ENCODE measurements at places on chromosomes 13 and 19.
A peak's percentile ranks its signal among the peaks of the same experiment; 100 is the strongest.

- no peak for DNase-seq
Observed at GRCh38 chr13:76638882-76639281, 247.3 kb downstream of the KCTD12 start.

DNA sequence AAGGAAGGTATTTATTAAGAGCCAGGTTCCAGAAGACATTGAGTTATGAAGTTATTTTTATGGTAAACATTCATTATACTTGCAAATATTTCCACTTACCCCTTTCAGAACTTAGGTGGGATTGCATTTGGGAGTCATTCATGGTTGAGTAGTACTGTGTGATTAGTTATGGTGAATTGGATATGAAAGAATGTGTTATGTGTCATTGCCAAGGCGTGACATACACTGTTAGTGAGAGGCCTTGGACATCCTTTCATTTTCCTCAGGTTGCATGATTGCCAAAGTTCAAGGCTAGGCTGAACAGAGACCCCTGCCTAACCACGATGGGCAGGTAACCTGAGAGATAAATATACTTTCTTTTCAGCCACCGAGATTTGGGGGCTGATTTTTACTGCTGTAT lies 40.9 kb upstream of the MYO16 start:
- no peak for DNase-seq

DNA sequence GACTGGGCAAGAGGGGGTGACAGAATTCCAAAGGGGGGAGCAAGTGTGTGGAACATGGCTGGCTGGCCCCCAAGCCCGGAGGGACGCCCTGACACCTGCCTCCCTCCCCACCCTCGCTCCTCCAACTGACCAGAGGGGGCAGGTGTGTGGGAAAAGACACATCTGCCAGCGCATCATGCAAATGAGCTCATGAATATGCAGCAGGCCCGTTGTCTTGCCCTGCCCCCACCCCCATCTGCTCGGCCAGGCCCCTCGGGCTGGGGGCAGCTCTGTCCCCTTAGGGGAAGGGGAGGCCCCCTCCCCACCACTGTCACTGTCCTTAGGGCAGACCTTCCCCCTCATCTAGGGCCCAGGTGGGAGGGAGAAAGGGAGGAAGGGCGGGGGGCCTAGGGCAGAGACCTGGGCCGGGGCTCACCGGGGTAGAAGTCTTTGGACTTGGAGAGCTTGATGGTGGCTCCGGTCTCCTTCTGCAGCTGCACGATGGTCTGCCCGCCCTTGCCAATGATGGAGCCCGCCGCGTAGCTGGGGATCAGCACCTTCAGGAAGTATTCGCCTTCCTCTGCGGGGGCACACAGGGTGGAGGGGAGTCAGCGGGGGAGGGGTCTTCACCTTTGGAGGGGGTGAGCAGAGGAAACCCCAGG lies 12.9 kb downstream of the NOVA2 start:
- DNase-seq, result no peak

DNA sequence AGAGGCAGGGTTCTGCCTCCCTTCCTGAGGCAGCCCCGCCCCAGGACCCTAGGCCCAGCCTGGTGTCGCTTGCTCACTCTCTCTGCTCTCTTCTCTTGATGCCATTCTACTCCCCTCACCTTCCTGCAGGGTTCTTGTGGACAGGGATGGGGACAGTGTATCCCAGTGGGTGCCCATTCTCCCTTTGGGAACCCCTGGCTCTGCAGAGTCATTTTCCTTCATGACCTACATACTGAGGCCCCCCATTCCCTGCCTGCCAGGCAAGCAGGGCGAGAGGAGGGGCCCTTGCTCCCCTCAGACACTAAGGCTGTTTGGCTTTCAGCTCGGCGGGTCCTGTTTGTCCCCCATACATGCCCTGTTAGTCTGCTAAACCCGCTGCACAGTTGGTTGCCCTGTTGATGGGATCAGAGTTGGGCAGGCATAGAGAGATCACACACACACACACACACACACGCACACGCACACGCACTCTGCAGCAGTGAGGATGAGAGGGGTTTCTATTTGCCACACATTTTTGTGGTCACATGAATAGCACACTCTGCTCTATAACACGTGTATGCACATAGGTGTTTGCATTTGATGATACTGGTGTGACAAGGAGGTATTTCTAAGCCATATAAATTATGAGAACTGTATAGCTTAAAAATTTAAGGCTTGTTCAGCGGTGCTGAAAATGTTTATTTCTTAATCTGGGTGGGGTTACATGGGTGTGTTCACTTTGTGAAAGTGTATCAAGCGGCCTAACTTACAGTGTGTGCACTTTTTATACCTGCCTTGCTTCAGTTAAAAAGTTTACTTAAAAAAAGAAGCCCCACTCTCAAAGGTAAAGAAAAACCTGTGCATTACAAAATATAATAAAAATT lies 20.3 kb downstream of the NFIX start:
- DNase-seq, result no peak

DNA sequence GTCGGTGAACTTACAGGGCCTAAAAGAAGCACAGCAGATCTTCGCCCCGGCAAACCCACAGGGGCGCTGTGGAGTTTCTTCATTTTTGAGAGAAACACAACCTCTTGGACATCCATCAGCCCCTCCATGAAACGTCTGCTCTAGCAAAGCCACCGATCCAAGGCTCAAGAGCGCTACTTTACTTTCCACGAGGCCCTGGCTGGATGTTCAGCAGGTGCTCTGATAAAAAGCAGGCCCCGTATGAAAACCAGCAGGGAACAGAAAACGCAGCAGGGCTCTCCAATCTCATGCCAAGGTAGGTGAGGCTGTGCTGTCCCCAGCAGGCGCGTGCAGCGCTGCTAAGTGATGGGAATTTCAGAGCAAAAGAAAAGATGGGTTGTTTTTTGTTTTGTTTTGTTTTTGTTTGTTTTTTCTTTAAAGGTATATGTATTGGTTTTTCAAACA lies 86.7 kb downstream of the IRS2 start:
- no peak for DNase-seq

DNA sequence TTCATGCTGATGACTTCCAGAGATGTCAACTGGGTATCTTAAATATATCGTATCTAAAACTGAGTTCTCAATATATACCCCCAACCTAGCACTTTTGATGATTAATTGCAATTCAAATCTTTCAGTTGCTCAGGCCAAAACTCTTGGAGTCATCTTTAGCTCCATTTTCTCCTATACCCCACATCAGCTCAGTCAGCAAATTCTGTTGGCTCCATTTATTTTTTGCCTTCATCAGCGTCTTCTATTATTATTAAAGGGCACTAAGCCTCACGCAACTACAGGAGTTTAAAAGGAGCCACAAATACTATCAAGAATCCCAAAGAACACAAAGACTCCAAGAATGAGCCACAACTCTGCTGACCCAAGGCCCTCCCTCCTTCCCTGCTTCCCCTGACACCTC lies 134.9 kb downstream of the KCTD12 start:
- no peak for DNase-seq

GRCh38 chr19:29668746-29669609 lies 3.7 kb downstream of the PLEKHF1 start:
- peak; percentile 27 for DNase-seq

GRCh38 chr19:49875857-49876421 lies 1.2 kb downstream of the AKT1S1 start:
- DNase-seq, result peak; percentile 62

DNA sequence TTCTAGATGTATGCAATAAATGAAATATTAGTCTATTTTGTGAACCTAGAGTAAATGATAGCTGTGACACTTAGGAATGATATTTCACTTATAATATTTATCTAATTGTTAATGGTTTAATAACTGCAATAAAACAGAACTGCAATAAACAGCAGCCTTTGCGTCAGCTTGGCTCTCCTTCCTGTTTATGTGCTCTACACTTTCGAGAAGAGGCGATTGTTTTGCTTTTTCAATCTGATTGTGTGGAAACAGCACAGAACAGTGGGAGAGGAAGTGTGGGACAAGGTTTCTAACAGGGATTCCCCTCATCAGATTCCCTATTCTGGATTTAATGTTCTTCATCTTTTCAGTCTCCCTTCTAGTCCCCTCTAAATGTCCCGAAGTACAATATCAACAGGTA lies 17.3 kb upstream of the TRPC4 start:
- no peak for DNase-seq

GRCh38 chr13:44402899-44403445 lies 29.3 kb downstream of the SERP2 start:
- no peak for DNase-seq

- DNase-seq, result no peak
Observed at GRCh38 chr19:35427187-35427586, 20.9 kb upstream of the FFAR2 start.

DNA sequence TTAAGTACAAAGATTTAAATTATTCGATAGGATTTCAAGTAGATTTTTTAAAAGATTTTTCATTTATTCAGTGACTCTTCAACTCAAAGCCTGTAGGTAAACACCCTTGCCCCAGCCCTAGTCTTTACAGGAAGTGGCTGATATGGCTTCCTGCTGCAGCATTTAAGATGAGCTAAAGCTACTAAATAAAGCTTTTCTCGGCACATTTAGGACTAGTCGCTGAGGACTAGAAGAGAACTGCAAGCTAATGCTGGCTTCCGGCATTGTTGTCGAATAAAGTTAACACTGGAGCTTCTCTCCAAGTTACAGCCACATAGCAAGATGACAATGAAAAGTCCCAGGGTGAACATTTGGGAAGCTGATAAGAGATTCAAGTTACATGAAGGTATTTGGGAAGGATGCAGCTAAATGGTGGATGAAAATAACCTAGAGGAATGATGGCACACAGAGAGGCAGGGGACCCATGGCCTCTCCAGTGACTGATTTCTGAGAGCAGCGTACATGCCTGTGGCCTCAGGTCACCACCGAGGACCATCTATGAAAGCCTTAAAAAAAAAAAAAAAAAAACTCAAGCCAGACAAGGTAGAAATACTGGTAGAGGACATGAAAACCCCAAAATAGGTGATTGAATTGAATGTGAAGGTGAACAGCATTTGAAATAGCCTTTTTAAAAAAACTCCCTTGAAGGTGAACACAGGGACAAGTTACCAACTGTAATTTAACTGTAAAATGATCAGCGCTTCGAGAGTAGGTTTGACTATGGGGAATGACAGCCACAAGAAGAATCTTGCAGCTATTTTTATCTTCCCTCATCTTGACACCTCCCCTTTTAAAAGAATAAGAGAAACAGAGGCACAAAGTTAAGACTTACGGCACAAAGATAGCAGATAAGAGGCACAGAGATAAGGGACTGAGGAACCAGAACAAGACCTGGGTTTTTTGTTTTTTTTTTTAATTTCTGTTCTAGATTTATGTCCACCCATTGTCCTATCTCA lies 155.4 kb downstream of the DCT start:
- no peak for DNase-seq

GRCh38 chr13:42039457-42039945 lies 8.9 kb upstream of the DGKH start:
- no peak for DNase-seq

DNA sequence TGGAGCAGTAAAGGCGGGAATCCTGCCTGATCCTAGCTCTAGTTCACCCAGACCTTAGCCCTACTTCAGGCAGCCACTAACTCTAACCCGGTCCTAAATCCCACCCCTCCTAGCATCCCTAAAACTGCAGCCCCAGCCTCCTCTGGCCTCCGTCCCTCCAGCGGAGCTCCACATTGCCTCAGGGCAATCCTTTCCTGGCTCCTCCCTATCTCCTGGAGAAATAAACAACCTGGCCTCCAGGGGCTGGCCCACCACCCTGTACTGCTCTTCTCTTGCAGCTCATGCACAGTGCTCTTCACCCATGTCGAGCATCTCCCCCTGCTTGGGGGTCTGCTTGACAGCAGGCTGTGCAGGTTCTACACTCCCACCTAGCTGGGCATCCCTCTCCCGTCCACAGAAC lies 6.7 kb downstream of the POU2F2 start:
- DNase-seq, result no peak

DNA sequence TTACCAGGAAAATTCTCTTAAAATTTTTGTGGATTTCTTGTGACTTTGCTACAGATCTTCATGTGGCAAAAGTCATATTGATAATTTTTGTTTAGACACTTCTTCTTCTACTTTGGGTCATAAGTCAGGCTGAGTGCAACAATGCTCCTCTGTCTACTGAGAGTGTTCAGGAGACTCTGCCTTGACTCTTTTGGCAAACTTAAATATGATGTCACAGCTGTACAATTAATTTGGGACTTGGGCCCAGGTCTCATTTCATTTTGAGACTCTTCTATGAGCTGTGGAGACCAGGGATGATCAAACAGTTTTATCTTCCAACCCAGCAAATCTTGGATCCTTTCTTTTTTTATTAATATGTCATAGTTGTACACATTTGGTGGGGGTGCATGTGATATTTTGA lies 19.7 kb upstream of the IPO5 start:
- DNase-seq, result no peak

GRCh38 chr19:56174086-56174485 lies 1.7 kb upstream of the GALP start:
- no peak for DNase-seq

- DNase-seq, result no peak
Observed at GRCh38 chr19:52336791-52337381, 843 bp downstream of the ZNF610 start.

DNA sequence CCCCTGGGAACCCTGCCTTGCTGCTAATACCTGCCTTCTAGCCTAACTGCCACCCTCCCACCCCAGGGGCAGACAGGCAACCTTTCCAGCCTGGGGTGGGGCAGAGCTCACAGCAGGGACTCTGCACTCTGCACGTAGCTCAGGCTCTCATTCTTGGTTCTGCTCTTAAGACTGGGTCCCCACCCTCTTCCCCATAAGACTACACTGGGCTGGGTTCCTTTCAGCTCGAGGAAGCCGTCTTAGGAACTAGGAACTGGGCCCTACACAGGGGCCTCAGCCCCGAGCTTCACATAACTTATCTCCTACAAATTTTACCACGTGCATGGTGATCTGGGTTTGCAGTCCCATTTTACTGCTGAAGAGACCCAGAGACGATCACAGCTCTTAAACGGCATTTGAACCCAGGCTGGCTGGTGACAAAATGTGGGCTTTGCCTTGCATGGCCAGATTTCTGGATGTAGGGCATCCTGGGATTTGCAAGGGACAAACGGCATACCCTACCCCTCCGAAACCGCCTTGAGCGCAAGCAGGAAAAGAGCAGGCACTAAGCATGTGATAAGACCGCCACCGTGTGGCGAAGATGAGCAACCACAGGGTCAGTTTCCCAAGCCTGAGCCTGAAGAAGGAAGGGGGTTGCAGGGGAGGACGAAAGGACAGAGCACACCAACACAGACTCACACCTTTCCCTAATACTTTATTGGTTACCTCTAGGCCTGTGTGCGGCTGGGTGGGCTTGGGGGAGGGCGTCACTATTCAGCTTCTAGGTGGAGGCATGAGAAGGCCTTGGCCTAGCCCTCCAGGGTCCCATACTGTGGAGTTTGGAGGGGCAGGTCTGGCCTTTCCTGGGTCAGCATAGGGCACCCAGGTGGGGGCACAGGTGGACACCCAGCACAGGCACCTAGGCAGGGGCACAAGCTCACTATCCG lies 5.1 kb downstream of the JUNB start:
- DNase-seq, result peak; percentile 76

DNA sequence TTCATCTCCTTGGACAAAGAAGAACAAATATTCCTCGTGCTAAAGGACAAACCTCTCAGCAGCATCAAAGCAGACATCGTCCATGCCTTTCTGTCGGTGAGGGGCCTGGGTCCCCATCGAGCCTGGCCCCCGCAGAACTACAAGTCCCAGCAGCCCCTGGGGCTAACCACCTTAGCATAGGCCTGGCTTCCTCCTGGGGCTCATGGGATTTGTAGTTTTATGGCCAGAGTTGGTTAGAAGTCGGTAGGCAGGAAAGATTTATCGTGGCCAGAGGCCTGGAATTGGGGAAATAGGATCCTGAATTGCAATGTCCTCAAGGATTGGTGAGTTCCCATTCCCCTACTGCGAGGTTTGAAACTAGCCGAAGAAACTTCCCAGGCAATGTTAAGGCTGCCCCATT lies 19.6 kb downstream of the TMEM150B start:
- peak; percentile 42 for DNase-seq

All from GM03348 (cell line).